Activated T-cell treated with anti-CD3 and anti-CD28 coated beads, Interleukin-2, amount 50 U/mL, for 48 hours (primary cell): ENCODE measurements at places on chromosomes 16 and 17.

DNA sequence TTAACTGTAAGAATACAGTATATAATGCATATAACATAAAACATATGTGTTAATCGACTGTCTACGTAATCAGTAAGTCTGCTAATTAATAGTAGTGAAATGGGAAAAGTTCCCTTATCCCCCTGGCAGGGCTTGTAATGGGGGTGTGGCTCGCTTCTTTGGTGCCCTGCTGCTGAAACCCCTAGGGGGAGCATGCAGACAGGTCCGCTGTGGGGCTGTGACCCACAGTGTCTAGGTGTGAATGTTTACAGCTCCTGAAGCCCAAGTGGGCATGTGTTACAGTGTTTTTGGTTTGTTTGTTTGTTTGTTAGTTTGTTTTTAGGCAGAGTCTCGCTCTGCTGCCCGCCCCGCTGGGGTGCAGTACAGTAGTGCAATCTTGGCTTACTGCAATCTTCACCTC lies 495.7 kb downstream of the SHISA9 start:
- no peak for DNase-seq

- DNase-seq: no peak
Observed at GRCh38 chr17:47987240-47987835, 16.4 kb downstream of the CDK5RAP3 start.

DNA sequence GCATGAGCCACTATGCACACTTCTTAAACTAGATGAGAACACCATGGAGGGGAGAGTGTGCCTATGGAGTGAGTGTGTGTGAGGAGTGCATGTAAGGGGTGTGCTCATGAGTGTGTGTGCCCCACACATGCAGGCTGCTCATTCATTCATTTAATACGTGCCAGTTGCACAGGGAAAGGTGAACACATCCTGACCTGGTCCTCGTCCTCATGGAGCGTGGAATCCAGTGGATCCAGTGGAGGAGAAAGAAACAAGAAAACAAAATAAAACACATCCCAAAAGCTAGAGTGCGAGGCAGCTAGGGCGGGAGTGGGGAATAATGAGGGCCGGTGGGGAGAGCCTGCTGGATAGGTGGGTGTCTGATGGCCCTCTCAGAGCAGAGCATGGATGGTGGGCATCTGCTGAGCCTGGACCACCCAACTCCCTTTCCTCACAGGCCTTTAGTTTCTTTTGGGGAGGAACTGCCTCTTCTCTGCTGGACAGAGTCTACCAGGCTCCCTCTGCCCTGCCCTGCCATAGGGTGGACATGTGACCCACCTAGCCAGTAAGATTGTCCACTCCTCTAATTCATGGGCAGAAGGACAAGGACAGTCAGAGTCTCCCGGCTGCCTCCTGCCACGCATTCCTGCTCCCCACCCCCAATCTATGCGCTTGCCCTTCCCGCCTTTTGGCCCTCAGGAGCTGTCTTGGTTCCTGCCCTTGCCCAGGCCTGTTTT lies 204.3 kb downstream of the RAB11FIP4 start:
- no peak for DNase-seq

DNA sequence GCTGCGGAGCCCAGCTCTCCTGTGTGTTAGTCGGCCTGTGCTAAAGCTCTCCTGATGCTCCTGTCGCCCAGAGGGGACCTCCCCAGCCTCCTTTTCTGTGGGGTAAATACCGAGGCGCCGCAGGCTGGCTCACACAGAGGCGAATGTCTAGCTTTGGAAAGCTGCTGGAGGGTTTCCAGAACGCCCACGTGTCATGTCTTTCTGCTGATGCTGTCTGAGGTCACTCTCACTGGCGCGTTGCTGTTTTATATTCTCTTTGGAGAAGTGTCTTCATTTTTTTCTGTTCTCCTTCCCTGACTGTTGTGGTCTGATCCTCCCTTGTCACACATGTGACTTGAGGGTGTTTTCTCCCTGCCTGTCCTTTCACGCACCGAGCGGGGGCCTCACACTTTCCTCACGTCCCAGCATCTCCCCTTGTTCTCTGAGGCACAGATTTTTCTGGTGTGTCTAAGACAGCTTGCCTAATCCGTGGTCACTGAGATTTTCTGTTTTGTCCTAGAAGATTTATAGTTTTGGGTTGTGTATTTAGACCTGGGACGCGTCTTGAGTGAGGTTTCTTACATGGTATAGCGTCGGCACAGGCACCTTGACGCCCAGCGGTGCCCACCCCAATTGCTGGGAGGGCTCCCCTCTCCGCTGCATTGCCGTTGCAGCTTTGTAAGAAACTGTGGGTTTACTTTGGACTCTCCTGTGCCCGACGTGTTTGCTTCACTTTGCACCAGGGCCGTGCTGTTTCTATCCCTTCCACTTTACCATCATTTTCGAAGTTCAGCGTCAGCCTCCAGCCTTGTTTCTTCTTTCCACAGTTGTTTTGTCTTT lies 92.1 kb upstream of the ZNF750 start:
- no peak for DNase-seq

- DNase-seq: no peak
Observed at GRCh38 chr17:35167666-35168065, 20.0 kb downstream of the UNC45B start.

GRCh38 chr16:19621445-19621844 lies 65.9 kb downstream of the VPS35L start:
- no peak for DNase-seq

DNA sequence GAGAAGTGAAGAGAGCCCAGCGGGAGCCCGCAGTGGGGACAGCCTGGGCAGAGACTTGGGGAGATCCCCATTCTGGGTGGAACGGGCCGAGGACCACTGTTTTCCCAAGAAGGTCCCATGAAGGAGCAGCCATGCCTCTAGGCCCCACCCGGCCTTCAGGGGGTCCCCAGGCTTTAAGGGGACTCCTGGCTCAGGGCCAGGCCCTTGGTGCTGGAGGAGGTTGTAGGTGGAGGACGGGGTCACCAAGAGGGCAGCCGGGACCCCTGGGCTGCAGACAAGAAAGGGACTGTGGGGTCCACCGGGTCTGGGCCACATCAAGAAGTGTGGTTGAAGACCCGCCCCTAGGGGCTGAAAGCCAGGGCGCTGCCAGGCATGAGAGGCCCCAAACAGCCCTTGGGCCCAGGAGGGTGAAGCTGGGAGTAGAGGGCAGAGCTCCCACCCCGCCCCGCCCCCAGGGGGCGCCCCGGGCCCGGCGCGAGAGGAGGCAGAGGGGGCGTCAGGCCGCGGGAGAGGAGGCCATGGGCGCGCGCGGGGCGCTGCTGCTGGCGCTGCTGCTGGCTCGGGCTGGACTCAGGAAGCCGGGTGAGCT lies at the start of gene PRSS21:
TSS of gene PRSS21 (plus strand) at position 487 of the 589 bp plus-strand sequence. CDS start at position 519, 32 bp downstream.
- DNase-seq: peak; percentile 71

DNA sequence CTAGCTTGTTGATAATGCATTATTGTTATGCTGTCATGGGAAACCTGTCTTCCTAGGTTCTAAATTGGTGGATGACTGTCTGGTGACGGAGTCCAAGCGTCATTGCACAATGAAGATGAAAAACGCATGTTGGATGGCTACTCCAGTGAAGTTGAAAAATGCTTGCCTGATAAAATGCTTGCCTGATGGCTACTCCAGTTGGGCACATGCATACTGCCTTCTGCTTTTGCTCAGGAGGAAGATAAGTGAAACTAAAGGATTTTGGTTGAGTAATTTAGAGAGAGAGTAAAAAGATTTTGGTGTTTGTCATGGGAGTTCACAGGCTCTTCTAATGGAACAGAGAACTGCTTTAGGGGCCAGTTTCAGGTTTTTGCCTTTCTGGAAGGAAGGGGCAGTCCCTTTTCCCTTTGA lies 118.6 kb downstream of the PRKCA start:
- no peak for DNase-seq

DNA sequence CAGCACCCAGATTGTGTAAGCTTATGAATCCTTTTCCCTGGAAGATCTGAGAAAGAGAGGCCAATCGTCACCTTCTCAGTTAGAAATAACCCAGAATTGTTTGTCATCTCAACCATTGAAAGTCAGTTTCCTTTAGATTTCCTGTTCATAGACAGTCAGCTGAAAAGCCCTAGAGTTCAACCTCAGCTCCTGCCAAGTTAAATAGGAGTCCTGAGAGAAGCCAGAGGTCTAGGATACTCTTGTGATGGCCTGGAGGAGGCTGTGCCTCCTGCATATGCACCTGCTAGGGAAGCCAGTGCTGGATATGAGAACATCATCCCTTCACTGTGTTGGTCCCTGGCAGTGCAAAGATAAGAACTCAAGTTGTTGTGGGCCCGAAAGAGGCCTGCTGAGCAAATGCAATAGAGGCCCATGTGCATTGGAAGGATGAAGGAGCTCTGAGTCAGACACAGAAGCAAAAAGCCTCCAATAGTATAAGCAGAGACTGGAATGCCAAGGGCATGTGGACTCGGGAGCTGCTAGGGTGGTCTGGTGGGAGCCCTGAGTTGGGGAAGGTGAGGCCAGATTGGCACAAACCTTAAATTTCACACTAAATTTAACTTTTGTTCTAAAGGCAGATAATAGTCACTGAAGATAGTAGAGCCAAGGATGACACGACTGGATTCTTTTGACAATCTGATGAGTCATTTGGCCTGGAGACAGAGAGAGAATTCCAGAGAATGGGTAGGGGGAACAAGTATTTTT lies 520.9 kb upstream of the CDH5 start:
- DNase-seq: no peak

DNA sequence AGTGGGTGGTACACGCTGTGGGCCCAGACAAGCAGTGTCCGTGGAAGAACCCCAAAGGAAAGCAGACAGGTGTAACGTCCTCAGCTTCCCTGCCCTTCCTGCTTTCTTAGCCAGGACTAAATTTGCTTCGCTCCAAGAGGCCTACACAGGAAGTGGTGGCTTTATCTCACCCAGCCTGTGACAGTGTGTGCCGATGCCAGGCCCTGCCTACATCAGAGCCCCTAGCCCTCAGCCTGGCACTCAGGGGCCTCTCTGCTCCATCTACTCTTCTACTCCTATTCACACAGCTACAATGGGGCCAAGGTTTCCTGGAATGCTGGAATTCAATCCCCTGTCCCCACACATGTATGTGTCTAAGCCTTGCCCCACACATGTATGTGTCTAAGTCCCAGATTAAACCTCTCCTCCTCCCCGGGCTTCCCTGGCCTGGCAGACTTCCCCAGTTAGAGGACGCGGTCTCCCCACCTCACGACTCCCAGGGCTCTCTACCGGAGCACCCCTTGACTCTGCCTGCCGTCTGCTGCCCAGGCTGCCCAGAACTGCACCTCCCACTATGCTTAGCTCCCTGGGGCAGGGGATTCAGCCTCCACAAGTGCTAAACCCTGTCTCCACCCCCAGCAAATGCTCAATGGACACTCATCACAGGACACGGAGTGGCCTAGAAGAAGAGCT lies 8.2 kb downstream of the PGAP3 start:
- peak; percentile 62 for DNase-seq

DNA sequence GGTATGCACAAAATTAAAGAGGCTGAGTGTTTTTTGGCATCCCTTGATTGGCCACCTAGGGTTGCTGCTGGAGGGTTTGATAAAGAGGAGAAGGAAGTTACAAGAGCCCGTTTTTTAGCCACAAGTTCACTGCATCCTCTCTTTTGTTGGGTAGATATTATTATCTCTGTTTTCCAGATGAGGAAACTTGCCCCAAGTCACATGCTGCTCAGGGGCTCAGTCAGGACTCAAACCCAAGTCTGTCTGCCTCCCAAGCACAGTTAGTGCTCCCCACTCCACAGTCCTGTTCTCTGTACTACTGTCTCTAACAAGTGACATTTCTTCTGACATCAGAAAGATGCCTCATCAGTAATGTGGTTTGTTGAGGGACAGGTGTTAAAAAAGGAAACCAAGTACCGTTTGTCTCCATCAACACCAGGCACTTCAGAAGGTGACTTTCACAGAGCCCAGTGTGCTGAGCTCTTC lies 1.4 kb downstream of the NT5M start:
- peak; percentile 47 for DNase-seq

DNA sequence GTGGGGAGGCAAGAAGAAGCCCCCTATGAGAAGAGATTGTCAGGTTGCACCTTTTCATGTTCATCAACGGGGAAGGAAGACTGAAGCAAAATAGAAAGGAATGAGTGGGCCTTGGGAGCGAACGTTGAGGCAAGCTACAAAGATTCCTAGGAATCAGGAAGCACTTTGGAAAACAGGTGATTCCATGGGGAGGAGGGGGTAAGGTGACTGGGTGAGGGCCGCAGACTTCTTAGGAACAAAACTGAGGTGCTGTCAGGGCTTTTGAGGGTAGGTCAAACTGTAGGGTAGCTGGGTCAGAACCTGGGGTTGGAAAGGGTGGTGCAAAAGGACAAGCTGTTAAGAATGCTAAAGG lies 528 bp downstream of the ITFG1 start:
- DNase-seq: no peak

GRCh38 chr17:27755706-27756466 lies 44.4 kb downstream of the NOS2 start:
- DNase-seq: no peak

DNA sequence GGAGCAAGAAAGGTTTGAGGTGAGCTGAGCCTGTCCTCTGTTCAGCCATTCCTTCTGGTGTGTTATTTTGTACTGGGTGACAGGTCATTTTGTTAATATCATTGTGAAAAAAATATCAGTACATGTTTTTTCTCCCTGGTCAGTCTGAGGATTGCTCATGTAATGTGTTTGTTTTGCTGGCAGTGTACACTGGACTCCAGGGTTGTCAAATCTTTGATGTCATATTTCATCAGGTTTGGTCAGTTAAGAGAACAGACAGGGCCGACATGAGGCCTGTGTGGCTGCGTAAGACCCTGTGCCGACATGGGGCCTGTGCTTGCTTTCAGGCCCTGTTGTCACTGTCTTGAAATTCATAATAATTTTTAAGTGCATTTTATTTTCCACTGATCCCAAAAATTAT lies 22.5 kb downstream of the CLUAP1 start:
- DNase-seq: no peak

DNA sequence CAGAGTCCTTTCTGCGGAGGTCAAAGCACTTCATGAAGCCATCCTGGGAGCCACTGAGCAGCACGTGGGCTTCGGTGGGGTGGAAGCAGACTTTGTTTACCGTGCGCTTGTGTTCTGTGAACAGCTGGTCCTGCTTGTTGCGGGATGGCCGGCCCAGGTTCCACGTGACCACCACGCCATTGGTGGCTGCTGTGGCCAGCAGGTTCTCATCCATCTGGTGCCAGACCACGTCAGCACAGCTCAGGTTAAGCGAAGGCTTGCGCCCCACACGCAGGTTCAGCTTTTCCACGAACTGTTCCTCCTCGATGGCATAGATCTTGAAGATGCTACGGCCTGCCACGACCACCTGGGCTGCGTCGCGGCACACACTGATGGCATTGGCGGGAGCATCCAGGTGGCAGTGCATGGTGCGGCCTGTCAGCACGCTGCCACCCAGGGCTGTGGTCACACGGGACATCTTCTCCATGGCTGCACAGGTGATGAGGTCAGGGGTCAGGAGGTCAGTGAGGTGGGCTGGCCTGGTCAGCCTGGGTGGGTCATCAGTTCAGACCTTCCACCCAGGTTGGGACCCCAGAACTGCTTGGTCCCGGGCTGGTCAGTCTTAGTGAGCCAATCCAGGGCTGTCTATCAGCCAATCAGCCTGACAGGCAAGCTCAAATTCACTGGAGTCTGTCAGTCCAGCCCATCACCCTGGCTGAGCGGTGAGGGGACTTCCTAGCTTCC lies 862 bp downstream of the WDR24 start:
- no peak for DNase-seq

GRCh38 chr16:66849021-66849420 lies 4.8 kb downstream of the CA7 start:
- no peak for DNase-seq
